Stimulated activated CD4-positive, alpha-beta T cell treated with anti-CD3 and anti-CD28 coated beads, Interleukin-1b, Interleukin-23, amount 100 ng/mL, for 1 hour (primary cell): ENCODE measurements at places on chromosomes 5 and 9.

- DNase-seq: no peak
These were observed 63.8 kb downstream of the CYSTM1 start for GRCh38 chr5:140238756-140239155.

DNA sequence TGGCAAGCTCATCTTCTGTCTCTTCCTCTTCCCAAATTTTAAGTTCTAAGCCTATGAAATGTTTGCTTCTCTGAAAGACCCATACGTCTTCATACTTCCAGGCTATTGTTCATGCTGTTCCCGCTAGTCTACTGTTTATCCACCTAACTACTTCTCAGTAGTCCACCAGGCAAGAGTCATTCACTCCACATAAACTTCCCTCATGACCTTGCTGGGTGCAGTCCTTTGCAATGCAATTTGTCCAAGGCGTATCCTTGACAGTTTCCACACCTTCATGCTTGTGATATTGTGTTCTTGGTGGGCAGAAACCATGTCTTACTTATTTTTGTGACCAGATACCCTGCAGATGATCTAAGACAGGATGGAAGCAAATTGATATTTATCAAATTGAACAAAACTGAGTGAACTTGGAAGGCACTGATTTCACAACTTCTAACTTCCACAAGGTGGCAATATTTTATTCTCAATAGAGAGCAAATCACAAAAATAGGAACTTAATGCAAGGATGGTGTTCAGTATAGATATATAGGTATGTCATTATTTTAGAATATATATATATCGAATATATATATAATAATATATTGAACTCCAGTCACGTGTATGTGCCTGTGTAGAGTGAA lies 30.3 kb downstream of the TYRP1 start:
- DNase-seq: no peak

DNA sequence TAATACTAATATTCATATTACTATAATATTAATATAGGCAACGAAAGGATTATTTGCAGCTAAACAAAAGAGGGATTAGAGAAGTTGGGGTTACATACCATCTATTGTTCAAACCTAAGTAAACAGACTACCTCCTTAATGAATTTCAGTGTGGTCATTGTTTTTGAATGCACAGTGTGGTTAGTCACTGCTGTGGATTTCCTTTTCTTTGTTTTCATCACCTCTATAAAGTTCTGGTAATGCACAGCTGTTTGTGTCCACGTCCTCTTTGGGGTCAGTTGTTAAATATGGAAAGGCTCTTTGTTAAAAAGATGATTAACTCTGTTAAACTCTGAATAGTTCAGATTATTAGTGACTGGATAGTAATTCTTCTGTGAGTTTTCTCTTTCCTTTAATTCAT lies 233.6 kb downstream of the MAST4 start:
- DNase-seq: no peak

GRCh38 chr5:75507841-75508240 lies 3.6 kb downstream of the CERT1 start:
- DNase-seq: no peak

DNA sequence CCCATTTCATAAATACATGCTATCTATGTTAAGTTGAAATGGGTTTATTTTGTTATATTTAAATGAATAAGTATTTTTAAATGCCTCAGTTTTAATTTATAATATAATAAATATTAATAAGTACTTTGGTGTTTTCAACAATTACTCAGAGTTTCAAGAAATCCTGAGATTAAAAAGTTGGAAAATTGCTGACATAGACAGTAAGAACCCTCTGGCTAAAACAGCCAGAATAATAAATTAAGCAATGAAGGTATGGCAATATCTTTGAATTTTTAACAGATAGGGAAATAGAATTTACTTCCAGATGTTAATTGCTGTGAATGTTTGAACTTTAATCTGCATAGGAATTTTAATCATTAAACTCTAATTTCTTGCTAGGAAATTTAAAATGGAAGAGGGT lies 83.6 kb downstream of the ZNF622 start:
- DNase-seq: no peak

- no peak for DNase-seq
These were observed 397.6 kb downstream of the RASEF start for GRCh38 chr9:82665324-82665723.

- DNase-seq: no peak
These were observed 73.8 kb upstream of the IL12B start for GRCh38 chr5:159403906-159404681.

DNA sequence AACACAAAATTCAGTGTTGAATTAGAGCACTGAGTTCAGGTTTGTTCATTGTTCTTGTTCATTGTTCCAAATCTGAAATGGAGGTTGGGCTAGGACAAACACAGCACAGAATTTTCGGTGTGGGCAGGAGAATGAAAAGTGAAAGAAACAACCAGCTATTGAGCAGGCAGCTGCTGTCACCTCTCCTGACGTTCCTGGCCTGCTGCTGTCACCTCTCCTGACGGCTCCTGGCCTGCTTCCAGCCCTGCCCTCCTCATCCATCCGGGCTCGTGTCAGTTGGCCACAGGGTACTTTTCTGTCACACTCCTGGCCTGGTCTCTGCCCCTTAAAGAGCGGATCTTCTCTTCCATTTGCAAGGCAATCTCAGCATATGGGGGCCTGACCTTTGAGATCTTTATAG lies 45.2 kb upstream of the CKMT2 start:
- no peak for DNase-seq

DNA sequence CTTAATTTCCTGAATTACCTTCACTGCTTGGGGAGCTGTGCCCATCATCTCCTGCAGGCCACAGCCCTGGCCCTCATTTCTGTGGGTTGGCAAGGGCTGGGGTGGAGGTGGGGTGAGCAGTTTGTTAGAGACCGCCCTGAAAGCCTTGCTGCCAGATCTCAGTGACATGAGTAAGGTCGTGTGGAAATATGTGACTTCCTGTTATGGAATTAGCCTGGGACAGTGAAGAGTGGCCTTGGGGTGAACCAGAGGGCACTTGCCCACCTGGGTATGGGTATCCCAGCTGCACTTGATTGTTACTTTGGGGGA lies 2.5 kb upstream of the HNRNPAB start:
- DNase-seq: no peak

DNA sequence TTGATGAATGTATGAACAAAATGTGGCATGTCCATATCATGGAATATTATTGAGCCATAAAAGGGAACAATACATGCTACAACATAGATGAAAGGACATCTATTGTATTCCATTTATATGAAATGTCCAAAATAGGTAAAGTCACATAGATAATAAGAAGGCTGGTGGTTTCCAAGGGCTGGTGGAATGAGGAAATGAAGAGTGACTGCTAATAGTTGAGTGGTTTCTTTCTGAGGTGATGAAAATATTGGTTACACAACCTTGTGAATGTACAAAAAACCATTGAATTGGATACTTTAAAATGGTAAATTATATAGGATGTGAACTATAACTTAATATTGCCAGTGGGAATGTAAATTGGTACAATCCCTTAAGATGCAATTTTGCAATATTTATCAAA lies 5.2 kb downstream of the ARSB start:
- no peak for DNase-seq

DNA sequence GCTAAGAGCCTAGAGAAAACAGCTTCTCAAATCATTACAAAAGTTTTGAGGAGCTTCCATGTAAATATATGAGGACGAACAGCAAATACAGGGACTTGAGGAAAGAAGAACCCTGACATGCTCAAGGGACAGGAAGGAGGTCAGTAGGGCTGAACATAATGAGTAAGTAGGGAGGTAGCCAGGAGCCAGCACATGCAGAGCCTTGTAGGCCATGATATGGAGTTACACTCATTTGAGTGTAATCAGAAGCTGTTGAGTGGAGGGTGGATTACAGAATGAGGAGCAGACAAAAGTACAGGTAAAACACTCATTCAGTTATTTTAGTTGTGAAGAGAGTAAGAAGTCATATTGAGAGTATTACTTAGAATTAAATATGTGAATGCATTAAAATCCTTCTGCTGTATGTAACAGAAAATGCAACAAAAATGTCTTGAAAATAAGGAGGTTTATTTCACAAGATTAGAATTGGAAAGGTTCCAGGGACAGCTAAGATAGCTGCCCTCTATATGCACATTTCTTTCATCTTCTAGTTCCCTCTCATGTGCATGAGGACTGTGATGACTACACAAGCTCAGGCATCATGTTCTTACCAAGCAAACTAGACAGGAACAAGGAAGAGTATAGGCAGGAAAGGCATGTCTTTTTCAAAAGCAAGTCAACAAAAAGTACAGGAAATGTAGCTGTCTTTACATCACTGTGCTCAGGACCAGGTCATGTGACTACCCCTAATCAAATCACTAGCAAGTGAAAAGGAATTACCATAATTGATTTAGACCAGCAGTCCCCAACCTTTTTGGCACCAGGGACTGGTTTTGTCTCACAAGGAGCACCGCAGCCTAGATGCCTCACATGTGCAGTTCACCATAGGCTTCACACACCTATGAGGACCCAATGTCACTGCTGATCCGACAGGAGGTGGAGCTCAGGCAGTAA lies 87.2 kb downstream of the TMEM232 start:
- no peak for DNase-seq

GRCh38 chr5:27269766-27270165 lies 231.4 kb upstream of the CDH9 start:
- DNase-seq: no peak

- DNase-seq: no peak
These were observed 296.6 kb upstream of the PCSK5 start for GRCh38 chr9:75593920-75594319.

GRCh38 chr5:110840347-110840960 lies 101.6 kb downstream of the SLC25A46 start:
- no peak for DNase-seq

- no peak for DNase-seq
These were observed 77.3 kb upstream of the LARP1 start for GRCh38 chr5:154677921-154678320.

GRCh38 chr9:16618524-16618923 lies 251.9 kb downstream of the BNC2 start:
- no peak for DNase-seq

DNA sequence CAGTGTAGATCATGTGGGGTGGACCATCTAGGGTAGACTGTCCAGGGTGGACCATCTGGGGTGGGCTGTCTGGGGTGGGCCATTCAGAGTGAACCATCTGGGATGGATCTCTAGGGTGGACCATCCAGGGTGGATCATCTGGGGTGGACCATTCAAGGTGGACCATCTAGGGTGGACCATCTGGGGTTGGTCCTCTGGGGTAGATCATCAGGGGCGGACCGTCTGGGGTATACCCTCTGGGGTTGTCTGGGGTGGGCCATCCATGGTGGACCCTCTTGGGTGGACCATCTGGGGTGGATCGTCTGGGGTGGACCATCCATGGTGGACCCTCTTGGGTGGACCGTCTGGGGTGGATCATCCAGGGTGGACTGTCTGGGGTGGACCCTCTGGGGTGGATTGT lies 64.3 kb downstream of the KCNT1 start:
- DNase-seq: no peak

DNA sequence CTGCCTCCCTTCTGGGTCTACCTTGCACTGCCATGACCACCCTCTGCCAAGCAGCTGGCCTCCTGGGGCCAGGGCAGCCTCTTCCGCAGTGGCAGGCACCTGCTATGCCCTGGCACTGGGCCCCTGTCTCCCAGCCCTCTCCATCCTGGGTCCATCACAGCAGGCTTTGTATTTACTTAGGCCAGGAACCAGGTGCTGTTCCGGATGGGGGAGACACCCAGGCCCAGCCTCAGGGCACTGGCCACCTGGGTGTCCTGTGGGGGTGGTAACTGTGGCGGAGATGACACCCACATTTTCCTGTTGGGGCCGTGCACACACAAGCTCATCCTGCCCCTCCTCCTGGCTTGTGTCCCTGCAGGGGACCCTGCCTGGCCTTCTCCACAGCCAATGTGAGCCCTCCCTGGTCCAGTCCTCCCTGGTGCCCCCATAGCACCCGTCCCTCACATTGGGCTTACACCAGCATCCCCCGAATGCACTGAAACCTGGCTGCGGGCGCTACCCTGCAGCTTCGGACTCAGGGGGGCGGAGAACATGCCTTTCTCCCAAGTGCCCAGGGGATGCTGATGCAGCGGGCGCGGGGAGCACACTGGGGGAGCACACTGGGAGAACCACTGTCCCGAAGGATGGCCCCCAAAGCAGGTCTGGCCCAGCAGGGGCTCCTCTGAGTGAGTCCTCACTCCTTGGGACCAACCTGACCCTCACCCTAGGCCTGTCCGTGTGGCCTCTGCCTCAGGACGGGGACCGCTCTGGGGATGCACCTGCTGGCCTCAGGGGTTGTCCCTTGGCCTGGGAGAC lies 17.9 kb downstream of the FAM163B start:
- no peak for DNase-seq

DNA sequence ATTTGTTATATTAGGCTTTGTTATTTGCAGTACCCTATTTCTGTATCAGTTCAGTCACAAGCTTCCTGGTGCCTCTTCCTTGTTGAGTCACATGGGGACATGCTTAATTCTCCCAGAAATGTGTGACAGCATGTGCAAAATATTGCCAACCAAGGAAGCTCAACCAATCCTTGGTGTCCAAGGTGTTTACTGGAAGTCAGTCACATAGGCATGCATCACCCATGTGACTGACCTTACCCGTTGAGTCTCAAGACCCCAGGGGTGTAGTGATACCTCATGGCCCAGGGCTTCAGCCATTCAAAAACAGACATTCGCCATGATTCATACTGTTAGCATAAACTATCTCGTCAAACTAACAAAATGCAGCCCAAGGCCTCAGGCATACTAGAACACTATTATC lies 9.3 kb upstream of the ANKDD1B start:
- DNase-seq: no peak

GRCh38 chr5:72943307-72943706 lies 12.5 kb upstream of the FCHO2 start:
- no peak for DNase-seq

DNA sequence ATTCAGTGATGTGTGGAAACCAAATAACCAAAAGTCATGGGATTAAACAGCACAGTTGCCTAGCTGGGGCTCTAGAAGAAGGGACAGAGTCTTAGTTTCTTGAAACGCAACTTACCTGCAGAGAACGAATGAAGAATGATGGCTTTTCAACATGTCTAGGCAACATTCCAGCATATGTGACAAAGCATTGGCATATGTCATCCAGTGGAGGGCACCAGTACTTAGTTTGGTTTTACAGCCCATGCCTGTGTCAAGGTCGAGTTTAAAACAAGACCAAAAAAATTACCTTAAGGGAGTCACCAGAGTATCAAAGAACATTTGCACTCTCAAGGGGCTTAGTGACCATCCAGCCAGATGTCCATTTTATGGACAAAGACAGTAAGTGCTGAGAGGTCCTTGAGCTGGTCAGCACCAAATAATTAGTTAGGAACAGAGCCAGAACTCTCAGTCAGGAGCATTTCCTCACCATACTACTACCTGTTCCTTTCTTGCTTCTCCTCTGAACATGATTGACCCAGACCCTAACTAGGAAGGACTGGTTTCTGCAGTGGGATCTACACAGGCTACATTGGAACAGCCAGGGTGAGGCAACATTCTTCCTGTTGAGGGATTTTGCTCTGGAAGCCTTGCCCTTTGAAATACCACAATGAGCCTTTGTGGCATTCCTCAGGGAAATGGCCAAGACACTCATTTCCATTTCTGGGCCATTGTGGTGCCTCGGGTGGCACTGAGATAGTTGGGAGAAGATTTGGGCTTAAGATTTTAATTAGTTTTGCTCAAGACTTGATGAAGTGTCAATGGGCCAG lies 75.4 kb upstream of the ANKH start:
- DNase-seq: no peak

GRCh38 chr5:35129921-35130485 lies 82.3 kb upstream of the AGXT2 start:
- DNase-seq: no peak

- DNase-seq: no peak
These were observed 135.4 kb upstream of the FBN2 start for GRCh38 chr5:128673411-128673957.

GRCh38 chr9:6816581-6816980 lies 58.8 kb downstream of the KDM4C start:
- DNase-seq: no peak

GRCh38 chr9:129547869-129548570 lies 72.9 kb downstream of the C9orf50 start:
- DNase-seq: no peak
